ENCODE measurements at places on chromosomes 12 and 14.

DNA sequence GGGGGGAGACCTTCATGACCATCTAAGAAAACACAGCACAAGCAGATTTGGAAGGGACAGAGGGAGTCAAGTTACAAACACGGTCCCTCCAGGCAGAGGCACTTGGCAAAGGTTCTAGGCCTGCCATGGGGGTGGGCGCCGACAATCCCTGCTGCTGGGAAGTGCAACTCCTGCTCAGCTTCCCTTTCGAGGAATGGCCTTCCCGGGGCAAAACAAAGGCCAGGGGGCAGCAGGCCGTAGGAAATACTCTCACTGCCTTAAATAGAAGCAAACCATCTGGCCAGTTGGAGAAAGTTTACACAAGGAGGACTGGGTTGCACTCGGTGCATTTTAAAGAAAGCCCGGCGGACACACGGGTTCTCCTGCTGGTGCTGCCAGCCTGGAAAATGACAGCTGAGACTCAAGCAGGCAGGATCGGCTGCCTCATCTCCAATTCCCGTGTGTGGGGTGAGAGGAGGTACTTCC lies 65.8 kb downstream of the ITPK1 start:
- no peak for DNase-seq

DNA sequence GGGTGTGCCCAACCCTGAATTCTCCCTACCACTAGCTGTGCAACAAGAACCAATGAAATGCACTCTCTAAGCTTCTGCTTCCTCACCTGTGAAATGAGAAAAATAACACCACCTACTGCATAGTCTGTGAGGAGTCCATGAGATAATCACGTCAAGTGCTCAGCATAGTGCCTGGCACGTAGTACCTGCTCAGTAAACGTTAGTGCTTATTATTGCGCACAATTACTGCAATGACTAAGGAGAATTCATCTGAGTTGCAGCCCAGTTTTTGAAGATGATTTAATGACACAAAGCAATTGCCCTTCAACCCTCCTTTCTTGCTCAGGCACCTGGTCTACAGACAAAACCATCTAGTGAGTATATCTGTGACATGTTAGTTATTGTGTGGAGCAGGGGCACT lies 8.8 kb downstream of the VDR start:
- no peak for DNase-seq

DNA sequence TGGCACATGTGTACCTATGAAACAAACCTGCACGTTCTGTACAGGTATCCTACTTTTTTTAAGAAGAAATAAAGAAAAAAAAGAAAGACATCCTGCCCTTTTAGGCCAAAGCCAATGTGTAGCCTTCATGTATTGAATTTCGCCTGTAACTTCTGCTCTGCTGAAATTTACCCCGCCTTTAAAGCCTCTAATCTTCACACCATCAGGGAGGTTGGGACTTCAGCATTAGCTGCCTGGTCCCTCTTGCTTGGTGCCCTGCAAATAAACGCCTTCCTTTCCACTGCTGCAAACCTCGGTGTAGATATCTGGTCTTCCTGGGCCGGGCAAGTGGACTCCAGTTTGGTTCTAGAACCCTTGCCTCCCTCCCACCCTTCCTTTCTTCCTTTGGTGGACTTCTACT lies 2.6 kb upstream of the KRT71 start:
- DNase-seq = no peak

- no peak for DNase-seq
These were observed 276.9 kb upstream of the PRKD1 start for GRCh38 chr14:30204431-30204980.

DNA sequence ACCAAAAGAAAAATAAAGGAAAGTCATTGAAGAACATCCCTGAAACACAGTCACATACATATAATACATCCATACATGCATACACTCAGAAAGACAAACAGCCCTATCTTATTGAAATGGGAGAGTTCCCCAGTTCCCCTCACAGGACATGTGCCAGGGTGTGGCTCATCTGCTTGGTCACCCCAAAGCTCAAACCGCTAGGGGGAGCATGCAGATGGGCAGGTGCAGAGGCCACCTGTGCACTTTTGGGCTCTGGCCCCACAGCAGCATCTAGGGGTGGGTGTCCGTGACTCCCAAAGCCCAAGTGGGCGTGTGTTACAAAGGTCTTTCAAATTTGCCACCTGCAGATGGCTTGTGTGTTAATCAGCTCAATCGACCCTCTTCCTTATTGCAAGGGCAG lies 75.2 kb downstream of the CMAS start:
- DNase-seq = peak; percentile 21

GRCh38 chr14:98926146-98926545 lies 345.9 kb downstream of the BCL11B start:
- peak; percentile 22 for DNase-seq

GRCh38 chr12:78968226-78968625 lies 103.7 kb downstream of the SYT1 start:
- no peak for DNase-seq

- DNase-seq = peak; percentile 60
These were observed 38.9 kb downstream of the DAD1 start for GRCh38 chr14:22549981-22550673.

- DNase-seq = no peak
These were observed 77.7 kb downstream of the PLXNC1 start for GRCh38 chr12:94225947-94226630.

DNA sequence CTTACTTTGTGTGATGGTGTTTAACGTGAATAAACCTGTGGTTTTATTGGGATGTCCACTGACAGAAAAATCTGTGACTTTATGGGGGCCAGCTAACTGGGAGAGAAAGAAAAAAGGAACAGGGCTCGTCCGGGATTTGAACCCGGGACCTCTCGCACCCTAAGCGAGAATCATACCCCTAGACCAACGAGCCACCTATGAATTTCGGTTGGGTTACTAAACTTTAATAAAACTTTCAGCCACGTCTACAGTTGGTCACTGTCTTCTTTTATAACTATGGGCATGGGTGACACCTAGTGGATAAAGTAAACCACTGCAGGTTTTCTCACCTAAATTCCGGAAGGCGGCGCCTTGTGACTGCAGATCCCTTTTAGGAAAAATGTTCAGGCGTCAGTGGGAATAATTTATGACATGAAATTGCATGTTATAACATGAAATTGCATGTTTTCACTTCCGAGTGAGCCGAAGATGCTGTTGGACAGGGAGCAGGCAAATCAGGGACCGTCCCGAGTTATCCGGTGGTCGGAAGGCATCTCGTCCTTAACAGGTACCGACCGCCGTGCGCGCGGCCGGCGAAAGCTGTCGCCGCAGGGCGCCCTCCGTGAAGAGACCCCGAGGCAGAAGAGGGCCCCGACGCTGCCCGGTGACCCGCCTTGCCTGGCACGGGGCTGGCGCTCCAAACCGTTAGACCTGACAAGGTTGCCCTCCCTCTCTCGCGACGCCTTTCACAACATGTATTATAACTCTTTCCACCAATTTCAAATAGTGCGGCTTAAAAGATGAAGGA lies 18.2 kb upstream of the RNASE12 start:
- peak; percentile 56 for DNase-seq
